Jurkat, Clone E6-1 (cell line): ENCODE measurements at places on chromosomes 7 and 10.

- no peak for DNase-seq
These were observed 29.8 kb upstream of the CHST15 start for GRCh38 chr10:124123156-124123555.

DNA sequence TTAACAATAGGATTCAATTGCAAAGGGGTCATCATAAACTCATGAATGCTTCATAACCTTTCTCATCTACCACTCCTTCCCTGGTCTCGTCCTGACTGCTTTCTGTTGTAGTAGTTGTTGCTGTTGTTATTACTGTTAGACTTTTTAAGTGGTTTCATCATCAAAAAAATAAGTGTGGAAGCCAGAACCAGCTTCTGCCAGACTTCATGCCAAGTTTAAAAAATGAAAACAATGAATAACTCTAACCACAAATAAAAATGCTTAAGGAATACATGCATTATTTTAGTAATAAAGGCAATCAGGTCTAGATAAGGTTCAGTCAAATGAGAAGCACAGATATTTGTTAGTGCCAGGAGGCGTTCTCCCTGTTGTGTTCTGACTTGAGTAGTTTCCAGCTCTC lies 85.4 kb downstream of the PCLO start:
- DNase-seq, result no peak

GRCh38 chr10:79445977-79446757 lies 743 bp upstream of the ZCCHC24 start:
- DNase-seq, result no peak

- no peak for DNase-seq
These were observed 7.7 kb downstream of the GUSB start for GRCh38 chr7:65974191-65974801.

DNA sequence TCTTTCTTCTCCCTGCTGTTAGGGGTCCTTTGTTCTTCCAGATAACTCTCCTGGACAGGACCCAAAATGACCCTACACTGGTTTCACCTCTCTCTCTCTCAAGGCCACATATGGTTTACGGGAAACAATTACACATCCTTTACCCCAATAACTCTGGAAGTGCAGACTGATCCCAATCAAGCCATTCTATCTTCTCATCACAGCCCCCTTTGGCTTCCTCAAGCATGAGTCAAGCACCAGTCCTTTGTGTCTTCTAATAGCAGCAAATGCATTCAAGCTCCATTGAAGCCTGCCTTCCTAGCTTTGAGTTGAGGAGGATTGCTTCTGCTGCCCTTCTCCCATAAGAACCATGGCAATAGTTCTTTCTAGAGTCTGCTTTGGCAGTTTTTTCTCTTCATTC lies 20.2 kb downstream of the C10orf67 start:
- DNase-seq, result no peak

DNA sequence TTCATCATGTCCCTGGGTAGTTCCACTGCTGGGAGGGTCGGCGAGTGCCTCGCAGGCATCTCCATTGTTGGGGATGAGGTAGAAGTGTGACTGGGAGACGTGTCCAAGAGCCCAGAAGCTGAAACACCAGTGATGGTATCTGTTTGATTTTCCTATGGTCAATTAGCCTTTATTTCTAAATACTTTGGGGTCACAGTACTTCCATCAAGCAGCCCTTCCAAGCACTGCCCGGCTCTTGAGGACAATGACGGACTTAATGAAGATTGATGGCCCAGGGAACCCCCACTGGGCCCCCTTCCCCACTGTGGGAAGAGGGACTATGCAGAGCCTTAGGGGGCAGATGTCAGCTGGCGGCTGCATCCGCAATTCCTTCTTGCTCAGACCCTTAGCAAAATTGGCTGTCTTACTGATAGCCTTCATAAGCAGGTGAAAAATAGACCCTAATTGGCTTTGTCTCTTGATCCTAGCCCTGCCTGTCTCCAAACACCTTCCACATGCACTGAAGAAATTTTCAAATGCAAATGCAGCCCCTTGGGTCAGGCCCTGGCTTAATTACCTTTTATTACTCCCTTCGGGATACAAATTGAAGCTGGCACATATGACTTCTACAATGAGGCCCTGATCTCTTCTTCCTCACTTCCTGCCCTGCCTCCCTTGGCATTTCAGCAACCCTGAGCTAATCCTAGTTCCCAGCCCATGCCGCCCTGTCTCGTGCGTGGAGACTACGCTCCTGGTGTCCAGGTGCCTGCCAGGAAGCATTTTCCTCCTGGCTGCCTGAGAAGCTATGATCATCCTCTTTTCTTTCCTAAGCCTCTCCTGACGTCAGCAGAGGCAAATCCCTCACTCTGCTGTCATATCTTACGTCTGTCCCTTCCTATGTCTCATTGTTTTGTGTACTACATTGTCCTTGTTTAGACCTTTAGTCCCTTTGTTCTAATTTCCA lies 124.5 kb upstream of the GDF10 start:
- no peak for DNase-seq

DNA sequence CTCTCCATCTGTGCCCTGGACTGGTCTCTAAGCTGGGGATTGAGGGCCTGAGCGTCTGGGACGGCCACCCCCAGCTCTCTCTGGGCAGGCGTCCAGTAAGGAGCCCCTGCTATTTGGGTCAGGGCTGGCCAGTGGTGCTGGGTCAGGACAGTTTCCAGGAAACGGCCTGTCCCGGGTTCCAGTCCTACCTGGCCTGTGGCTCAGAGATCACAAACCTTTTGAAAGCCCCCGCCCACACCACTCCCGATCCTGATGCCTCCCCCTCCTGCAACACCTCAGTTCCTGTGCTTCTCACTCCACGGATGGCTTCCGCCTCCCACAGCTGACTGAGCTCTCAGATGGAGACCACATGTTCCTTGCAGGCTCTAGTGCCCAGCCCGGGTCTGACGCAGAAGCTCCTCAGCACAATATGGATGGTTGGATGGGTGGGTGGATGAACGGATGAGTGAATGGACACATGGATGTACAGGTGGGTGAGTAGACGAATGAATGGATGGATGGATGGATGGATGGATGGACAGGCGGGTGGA lies 91.7 kb upstream of the PDGFA start:
- DNase-seq, result no peak

DNA sequence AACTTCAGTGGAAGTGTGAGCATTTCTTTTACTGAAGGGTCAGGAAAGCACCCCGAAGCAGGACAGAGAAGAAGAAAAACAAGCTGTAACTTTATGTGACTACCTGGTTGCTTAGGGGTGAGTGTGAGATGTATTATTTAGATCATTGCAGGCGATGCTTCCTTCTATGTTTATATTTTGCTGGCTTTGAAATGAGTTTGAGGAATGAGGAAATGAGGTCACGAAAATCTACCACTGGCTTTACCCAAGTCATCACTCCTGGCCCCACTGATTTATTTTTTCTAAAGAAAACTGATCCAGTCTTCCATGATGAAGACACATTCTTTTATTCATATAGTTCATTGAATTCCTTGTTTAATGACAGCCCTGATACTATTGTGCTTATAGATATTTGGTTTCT lies 716.6 kb upstream of the FZD8 start:
- DNase-seq, result no peak

DNA sequence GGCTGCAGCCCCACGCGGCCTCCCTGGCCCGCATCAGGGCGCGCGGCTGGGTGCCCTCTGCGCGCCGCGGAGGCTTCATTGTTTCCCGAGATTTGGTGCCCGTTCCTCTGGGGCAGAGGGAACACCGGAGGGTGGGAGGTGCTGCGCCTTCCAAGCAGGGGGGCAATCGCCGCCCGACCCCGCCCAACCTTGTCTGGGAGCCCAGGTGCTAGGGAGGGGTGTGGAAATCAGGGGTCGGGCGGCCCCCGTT lies 1.0 kb upstream of the NRP1 start:
- DNase-seq, result no peak

DNA sequence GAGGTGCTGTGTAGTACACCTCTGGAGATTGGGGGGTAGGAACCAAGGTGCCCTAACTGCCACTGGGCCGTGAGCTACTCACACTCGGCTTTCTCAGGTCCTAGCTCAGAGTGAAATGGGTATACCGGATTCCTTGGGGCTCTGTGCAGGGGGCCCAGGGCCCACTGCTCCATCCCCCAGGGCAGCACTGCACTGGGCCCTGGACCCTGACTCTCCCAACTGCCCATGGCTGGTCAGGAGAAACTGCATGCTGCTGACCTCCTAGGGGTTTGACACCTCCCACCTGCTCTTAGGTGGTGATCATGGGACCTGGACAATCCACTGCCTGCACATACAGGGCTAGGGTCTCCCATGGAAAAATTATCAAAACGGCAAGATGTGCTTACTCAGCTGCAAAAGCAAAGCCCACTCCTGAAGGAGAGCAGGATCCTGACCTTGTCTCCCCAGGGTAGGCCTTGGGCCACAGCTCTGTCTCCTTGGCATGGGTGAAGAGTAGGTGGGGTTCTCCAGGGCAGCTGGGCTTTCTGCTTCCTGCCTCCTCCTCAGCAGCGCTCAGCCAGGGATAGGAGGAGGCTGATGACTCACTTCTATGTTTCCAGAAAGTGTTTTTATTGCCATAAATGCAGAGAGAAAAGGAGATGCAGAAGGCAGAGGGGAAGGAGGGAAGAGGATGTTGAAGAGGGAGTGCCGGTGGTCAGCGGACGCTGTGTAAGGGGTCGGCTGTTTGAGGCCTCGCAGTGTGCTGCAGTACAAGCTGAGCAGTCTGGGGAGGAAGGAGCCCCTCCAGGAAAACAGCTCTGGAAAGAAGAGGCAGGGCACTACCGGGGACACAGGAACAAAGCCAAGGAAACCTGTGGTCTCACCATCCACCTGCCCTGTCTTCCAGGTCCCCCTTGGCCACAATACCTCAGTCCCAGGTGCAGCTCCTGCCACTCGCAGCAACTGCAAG lies 107.8 kb downstream of the ARHGAP22 start:
- DNase-seq, result no peak

GRCh38 chr7:123047955-123048354 lies 52.5 kb upstream of the TAS2R16 start:
- no peak for DNase-seq

DNA sequence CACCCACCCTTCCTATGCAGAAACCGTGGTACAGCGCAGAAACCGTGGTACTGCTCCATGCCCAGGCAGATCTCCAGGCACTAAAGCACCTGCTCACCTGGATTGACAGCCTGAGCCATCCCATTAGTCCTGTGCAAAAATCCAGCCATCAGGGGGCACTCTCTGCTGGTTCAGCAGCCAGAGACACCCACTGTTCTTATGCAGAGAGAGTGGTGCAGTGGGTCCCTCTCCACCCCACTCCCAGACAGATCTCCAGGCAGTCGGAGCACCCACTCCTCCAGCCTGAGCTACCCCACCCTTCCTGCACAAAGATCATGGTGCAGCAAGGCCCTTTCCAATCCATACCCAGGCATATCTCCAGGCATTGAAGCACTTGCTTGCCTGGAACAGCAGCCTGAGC lies 219.8 kb downstream of the CTNNA3 start:
- DNase-seq, result no peak

DNA sequence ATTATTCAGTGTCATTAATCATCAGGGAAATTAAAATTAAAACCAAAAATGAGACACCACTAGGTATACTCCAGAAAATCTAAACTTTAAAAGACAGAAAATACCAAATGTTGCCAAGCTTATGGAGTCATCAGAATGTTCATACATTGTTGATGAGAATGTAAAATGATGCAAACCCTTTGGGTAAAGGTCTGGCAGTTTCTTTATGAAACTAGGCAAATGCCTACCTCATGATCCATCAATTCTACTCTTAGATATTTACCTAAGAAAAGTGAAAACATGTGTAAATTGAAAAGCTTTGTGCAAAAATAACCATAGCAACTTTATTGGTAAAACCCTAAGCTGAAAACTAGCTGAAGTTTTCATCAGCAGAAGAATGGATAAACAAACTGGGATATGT lies 329.5 kb upstream of the MEOX2 start:
- DNase-seq, result no peak

DNA sequence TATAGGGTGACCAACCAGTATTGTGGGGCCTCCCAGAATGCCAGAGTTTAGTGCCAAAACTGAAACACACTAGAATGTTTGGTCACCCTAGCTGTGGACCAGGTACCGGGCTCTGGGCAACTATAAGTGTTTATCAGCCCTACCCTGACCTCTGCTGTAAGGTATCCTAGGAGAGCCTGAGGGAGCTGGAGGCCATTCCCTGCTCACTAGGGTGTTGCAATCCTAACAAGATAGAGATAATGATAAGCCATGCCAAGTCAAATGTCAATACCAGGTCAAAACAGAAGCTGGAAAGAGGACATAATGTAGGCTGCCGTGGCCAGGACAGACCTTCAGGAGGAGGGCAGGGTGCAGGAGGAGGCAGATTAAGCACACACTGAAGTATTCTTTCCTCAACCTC lies 151.8 kb downstream of the KCNMA1 start:
- no peak for DNase-seq

- no peak for DNase-seq
These were observed 8.2 kb downstream of the EMX2 start for GRCh38 chr10:117550599-117551329.

DNA sequence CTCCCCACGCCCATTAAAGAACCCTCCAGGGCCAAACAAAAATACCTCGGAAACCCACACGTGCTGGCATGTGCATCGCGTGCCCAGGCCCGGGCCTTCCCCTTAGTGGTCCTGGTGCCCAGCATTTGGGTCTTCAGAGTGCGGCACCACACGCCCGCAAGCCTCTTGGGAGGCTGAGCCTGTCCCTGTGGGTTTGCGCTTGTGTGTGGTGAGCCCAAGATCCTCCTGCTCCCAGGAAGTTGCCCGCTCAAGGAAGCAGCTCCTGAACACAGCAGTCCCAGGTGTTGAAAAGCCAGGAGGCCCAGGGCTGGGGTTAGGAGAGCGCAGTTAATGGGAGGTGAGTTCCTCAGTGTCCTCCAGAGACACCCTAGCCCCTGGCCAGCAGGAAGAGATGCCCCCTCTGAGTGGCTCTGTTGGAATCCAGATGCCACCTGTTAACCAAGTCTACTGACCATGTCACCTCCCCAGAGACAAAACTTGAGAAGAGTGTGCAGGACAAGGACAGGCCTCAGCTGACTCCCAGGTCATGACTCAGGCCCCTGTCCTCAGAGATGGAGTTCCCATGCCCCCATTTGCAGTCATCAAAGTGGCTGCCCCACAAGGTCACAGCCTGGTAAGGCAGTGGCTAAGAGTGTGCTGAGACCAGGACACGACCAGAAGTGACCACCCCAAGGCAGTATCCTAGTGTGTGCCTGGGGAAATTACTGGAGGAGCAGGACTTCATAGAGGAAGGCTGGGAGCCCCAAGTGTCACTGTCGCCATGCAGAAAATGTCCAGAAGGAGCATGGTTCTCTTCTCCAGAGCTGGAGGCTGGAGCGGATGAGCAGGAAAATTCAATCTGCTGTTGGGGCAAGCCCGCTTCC lies 5.2 kb downstream of the FZD9 start:
- DNase-seq, result no peak

- no peak for DNase-seq
These were observed 381.0 kb downstream of the CALN1 start for GRCh38 chr7:72030994-72031667.

- no peak for DNase-seq
These were observed 95.6 kb downstream of the SNX13 start for GRCh38 chr7:17844514-17845196.
